Head of caudate nucleus (tissue), 42 donors: ENCODE measurements at places on chromosomes 2 and 18.

DNA sequence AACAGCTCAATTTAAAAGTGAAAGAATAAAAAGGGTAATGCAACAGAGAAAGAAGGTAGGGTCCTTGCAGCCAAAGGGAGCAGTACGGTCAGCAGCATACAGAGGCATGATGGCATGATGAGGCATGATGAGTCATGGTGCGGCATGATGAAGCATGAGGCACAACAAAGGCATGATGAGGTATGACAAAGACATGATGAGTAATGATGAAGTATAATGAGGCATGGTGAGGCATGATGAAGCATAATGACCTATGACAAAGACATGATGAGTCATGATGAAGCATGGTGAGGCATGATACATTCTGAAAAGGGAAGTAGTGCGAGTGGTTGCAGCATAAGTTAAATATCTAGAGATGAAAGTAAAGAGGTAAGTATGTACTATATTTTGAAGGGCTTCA, 673.2 kb downstream of the TMEM182 start:
- DNase-seq, result no peak

DNA sequence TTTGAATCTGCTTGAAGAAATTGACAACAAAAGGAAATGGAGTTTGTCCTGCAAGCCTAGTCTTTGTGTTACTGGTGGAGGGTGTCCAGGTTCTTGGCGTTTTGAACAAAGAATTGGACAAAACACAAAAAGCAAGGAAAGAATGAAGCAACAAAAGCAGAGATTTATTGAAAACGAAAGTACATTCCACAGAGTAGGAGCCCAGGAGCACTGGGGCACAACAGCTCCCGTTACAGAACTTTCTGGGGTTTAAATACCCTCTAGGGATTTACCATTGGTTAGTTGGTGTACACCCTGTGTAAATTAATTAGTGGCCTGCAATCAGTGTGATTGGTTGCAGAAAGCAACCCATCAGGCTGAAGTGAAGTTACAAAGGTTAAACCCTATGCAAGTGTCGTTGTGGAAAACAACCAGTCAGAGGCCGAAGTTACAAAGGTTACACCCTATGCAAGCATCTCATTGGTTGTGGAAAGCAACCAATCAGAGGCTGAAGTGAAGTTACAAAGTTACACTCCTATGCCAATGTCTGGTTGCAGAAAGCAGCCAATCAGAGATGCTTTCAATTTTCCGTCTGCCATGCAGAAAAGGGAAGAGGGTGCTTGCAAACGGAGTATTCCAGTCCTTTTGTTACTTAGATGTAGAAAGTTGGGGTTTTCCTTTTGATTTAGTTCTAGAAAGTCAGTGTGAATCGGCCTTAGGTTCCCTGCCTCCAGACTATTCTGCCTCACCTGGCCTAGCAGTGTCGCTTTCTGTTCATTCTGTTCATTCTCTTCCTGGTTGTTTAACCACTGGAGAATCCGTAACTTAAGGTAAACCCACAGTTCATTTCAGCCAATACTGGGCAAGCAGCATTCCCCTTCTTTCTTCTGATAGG, 47.6 kb upstream of the PTH2R start:
- DNase-seq, result no peak

- DNase-seq, result no peak
Measured at GRCh38 chr2:106219813-106220212, 25.7 kb upstream of the UXS1 start.

DNA sequence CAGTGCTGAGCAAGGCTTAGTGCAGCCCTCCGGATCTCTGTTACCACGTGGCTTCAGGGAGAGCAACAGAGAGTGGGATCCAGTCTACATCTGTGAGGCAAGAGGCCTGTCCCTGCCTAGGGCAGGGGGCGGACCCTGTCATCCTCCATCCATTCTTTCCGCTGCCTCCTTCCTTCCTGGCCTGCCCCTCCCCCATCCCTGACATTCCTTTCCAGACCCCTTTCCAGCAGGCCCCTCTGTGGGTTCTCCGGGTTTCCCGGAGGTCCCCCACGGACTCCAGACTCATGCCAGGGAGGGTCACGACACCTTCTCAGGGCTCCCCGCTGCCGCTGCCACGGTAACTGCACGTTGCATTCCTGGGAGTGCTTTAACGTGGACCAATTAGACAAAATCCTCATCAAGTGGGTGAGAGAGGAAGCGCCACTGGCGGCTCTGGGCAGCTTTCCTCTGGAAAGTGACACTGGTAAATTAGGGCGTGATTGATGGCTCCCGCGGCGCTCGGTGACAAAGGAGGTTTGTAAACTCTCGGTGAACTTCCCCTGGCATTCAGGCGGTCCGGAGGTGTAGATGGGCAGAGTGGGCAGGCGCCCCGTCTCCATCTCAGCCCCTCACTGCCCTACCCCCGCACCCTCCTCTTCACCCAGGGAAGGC, 11.4 kb downstream of the ATOH8 start:
- DNase-seq, result no peak
